ENCODE measurements at places on chromosomes 12 and 14.
A peak's percentile ranks its signal among the peaks of the same experiment; 100 is the strongest.

DNA sequence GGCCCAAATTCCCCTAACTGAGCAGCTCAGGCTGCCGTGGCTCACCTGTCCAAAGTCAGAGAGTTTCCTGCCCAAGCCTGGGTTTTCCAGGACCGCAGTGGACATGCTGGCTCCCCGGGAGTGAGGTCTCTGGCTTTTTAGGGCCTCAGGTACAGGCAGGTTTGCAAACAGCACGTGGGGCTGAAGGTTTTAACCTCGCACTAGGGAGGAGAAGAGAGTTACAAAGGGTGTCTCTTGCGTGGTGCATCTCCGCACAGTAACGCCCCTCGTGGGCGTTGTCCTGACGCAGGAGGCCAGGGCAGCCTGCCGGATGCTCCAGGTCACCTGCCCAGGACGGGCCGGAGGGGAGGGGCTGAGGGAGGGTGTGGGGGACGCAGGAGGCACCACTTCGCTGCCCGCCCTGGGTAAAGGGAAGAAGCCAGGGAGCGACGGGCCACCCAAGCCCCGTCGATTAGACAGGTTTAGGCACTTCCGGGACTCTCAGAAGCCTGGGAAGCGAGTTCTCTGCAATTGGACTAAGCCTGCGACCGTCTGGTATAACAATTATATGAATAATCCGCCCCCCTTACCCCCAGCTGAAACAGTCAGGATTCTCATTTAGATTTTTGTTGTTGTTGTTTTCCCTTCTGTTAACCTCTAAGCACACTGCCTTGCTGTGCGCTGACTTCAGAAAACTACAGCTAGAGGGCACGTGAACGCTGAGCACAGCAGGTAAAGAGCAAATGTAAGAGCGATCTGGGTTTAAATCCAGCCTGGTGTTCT is at the start of gene PAH:
TSS of gene PAH (minus strand) at position 219 of the 762 bp plus-strand sequence. CDS start at position 105, 114 bp downstream.
- DNase-seq = peak; percentile 24

DNA sequence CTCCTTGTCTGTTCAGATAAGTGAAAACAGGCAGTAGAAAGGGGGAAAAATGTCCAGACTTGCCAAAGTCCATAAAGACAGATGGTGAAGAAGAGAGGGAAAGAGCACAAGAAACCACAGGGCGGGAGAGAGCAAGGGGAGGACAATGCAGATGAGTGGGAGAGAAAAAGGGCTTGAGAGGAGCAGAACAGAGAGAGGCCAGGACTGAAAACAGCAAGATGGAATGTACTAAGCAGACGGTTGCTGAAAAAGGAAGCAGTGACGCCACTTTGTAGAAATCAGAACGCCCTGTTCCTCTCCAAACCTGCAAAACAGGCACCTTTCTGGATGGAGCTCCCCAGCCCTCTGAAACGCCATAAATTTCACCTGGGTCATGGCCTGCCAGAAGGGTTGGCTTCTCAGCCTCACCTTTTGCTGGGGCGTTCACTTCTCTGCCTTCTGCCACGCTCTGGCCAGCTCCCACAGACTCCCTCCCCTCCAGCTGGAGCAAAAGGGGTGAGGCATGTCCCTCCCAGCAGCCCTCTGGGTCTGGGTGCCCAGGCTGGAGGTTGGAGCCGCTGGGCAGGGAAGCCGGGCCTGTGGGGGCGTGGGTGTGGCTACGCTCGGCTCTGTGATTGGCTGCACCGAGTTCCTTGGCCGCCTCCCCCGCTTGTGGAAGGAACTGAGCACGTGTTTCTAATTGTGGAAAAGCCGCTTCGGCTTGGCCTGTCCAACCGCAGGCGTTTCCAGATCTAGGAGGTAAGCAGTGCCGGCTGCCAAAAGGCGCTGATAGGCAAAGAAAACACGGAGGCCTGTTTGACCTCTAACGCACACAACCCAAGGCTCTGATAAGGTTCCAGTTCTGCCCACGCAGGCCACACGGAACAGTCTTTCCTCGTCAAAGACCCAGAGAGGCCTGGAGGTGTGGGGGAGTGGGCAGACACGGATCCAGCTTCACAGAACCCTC is 29.3 kb downstream of the SLC7A8 start:
- DNase-seq = no peak

GRCh38 chr12:64840119-64840518 is 15.7 kb downstream of the TBC1D30 start:
- no peak for DNase-seq

DNA sequence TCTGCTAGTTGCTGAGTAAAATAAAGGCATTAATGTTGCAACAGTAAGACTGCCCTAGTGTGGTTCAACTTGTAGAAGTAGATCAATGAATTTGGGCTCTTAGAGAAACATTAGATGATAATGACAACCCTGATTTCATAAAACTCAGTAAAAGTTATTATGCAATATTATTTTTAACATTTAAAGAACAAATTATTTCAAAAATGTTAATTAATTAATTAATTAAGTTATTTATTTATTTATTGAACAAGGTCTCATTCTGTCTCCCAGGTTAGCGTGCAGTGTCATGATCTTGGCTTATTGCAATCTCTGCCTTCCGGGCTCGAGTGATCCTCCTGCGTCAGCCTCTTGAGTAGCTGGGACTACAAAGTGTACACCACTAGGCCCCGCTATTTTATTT is 1016.4 kb downstream of the VRK1 start:
- no peak for DNase-seq

DNA sequence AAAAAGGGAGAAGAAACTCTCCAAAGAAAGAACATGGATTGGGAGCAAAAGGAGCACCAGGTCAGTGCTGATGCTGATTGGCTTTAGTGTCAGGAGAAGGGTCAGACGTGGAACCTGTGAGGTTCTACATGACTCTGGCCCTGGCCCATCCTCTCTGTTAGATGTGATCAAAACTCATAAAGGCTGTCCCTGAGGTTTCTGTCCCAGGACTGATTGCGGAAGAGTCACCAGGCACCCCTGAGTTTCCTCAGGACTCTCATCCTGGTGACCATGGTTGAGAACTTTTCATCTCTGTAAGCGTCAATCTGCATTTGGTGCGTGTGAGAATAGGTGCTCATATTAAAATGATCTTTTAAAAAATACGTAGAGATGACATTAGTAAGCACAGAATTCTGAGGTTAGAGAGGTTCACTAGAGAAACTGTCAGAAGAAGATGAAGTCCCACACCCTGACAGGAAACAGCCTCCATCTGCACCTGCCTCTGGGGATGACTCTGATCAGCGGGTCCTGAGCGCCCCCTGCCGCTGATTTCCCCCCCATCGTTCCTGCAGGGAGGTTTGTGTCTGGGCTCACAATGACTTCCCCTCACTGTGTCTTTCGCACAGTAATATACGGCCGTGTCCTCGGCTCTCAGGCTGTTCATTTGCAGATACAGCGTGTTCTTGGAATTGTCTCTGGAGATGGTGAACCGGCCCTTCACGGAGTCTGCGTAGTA is 741.8 kb downstream of the TMEM121 start:
- DNase-seq = no peak

DNA sequence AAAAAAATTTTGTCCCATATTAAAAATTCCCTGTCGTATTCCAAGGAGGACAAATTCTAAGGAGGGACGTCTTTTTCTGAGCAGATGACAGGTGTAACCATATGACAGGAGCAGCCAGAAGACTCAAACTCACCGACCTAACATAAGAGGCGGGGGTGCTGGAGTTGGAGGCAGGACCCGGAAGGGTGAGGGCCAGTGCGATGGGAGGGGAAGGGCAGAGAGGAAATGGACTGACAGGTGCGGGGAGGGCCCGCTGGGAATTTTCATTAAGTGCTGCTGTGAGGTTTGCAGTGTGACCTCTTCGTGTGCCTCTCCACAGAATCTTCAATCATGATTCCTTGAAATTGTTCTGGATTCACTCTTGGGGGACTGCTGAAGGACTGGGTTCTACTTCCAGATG is 189.4 kb downstream of the NTF3 start:
- no peak for DNase-seq

GRCh38 chr12:28569698-28570411 is 379.6 kb downstream of the CCDC91 start:
- no peak for DNase-seq

DNA sequence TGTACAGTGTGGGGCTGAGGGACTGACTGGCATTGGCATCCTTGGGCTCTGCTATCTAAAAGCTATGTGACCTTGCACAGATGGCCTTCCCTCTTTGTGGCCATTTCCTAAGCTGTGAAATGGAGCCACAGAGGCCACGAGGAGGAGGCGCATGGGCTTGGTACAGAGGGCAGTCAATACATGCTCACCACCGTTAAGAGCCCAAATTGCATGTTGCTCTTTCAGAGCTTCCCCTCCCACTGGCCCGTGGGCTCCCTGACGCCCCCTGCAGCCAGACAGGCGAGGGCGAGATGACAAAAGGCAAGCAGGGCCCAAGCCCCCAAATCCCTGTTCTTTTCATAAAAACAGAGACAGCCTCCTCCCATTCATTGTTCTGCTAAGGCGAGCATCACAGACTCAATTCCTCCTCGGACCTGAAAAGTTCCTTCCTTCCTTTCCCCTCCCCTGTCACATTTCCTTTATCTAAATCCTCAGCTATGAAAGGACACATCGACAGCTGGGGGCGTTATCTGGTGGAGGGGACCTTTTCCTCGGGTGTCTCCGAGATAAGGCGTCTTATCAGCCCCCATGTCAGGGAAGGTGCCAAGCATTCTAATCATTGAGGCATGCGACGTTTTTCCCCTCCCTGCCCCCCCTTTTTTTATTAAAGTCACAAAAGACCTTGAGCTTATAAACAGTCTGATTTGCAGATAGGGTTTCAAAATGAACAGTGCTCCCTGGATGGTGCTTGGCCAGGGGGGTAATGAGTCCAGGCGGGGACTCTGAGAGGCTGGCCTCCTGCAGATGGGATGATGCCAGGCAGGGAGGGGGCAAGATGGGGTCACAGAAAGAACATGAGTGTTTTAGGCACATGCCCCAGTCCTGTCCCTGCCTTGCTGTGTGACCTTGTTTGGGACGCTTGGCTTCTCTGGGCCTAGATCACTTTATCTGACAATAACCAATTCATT is 26.4 kb downstream of the FAM222A start:
- peak; percentile 23 for DNase-seq
